Stimulated activated CD4-positive, alpha-beta T cell treated with anti-CD3 and anti-CD28 coated beads, Interleukin-1b, Interleukin-23, amount 100 ng/mL, for 1 hour (primary cell): ENCODE measurements at places on chromosomes 7 and 10.

DNA sequence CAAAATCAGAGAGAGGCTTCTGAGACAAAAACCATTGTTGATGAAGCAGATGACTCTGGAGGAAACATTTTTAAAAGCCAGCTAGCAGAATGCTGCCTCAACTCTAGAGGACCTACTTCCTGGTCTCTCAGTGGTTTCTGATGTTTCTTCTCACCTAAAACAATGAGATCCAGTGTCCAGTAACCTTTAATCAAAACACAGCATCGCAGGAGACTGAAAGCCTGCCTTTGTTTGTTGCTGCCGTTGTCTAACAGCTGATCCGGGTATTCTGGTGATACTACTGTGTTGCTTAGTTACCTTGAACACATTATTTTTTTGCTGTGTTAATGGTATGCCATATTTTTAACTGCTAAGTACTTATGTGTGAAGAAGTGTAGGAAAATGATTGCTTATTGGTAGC lies 70.9 kb downstream of the WIPF3 start:
- no peak for DNase-seq

- no peak for DNase-seq
Measured at GRCh38 chr10:44989597-44990301, 11.0 kb upstream of the ZNF22 start.

GRCh38 chr10:126969310-126969709 lies 64.1 kb downstream of the DOCK1 start:
- no peak for DNase-seq

DNA sequence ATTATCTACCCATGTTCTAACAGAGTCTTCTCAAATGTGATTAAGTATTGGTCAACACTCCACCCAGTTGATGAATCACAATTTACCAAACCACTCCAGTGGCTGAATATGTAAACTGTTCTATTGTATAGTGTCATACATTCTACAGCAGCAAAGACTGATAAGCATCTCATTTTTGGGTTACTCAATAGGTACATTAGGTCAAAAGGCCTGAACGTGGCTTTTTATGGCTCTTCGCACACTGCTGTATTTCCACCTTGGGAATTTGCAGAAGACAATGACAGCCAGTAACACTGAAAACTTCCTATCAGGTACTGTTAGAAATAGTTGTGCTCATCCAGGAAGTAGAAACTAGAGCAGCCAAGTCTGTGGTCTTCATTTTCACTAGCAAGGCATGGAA lies 166.9 kb downstream of the GLI3 start:
- no peak for DNase-seq

DNA sequence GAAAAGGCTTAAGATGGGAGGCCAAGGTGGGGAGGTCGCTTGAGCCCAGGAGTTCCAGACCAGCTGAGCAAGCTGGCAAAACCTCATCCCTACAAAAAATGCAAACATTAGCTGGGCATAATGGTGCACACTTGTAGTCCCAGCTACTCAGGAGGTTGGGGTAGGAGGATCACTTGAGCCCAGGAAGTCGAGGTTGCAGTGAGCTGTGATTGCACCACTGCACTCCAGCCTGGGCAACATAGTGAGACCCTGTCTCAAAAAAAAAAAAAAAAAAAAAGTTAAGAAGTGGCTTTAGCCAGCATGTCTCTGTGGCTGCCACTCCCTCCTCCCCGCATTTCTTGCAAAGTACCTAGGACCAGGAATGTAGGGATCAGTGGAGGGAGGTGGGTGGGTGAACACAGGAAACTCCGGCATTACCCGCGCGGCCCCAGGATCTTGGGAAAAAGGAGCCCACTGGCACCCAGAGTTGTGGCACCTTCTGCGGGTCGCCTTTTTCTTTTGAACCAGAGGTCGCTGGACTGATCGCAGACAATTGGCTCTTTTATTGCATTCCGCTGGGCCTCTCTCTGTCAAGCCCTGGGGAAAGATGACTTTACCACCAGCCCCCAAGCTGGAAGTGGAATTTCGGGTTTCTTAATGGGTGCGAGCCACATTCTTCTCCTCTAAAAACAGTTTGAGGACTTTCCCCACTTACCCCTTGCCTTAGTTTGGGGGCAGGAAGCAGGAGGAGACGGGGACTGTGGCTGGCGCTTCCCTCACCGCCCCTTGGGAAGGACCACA lies 3.5 kb downstream of the VGF start:
- DNase-seq, result no peak

DNA sequence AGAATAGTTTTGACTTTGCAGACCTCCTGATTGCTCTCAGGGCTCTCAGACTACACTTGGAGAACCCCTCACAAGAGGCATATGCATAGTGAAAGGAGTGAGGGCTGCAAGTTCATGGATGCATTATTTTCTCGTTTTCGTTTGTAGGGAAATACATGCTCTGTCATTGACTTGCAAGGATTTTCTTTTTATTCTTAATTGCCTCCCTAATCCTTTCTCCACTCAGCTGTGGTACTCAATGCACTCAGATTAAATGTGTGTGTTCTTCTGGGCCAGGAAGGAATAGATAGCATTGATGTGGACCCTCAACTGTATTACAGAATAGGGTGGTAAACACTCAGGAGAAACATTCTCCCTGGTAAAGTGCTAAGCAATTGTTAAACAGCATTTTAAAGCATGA lies 188.7 kb downstream of the CACNB2 start:
- no peak for DNase-seq

GRCh38 chr10:6218692-6219493 lies 16.2 kb downstream of the PFKFB3 start:
- DNase-seq, result no peak

DNA sequence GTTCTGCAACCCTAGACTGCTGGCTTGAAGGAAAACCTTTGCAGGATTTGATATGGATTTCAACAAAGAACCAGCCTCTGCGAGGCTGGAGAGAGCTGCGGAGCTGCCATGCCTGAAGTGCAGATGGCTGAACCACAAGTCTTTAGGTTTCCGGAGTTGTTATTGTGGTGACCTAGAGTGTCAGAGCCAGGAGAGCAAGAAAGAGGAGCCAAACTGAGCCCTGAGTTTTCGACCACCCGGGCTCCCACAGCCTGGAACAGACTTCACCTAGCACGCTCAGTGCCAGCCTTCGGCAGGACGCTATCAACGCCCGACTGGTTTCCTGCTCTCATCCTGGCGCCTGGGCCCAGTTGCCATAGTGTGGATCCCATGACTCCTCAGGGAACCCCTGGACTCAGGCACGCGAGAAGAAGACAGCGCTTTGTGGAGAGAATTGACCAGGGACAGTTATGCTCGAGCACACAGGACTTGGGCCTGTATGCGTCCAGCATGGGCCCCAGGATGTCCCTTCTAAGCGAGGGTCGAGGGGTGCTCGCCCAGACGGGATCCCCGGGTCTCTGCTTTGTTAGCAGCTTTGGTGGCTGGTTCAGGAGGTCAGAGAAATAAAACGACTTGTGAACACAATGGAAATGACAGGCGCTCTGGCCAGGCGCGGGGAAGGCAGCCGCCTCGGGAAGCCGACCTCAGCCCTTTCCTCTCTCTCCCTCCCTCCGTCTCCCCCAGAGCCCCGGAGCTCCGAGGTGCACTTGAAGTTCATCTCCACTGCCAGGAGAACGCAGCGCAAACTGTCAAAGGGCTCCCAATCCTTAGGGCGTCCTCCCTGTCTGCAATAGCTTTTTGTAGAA lies 1.8 kb upstream of the GAD2 start:
- DNase-seq, result no peak

- DNase-seq, result no peak
Measured at GRCh38 chr7:44117801-44118429, 5.4 kb downstream of the POLD2 start.

DNA sequence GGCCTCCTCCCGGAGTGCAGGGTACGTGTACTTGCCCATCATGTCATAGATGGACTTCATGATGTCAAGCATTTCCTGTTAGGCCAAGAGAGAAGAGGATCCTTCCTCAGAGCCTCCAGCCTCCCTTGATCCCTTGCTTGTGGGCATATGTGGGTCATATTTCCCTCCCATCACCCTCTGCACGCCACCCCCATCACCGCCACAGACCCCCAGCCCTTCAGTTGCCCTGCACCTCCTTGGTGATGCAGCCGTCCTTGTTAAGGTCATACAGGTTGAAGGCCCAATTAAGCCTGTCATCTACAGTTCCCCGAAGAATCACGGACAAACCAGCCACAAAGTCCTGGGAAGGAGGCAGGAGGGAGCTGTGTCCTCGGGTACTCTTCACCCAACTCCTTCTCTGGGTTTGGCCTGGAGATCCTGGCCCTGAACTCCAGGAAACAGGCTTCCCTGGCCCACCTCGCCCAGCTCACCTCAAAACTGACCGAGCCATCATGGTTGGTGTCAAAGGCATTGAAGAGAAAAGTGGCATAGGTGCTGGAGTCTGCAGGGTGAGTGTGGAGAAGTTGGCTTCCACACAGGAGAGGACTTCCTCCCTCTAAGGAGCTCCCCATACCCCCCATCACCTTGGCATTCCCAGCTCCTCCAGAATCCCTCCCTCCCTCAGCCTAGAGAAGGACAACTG lies 9.8 kb upstream of the OGA start:
- DNase-seq, result no peak

DNA sequence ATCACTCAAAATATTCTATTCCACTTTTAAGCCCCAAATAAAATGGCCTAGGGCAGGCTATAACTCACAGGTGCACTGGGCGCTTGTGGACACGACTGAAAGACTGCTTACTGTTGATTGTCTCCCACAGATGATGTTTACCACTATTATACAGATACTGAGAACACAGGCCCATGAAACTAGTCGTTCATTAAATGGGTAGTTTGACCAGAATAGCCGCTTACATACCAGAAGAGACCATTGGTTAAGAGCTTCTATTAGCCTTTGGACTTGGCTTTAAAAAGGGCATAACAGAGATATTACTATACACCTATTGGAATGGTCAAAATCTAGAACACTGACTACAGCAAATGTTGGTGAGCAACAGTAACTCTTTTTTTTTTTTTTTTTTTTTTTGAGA lies 4.3 kb downstream of the CCDC6 start:
- no peak for DNase-seq

DNA sequence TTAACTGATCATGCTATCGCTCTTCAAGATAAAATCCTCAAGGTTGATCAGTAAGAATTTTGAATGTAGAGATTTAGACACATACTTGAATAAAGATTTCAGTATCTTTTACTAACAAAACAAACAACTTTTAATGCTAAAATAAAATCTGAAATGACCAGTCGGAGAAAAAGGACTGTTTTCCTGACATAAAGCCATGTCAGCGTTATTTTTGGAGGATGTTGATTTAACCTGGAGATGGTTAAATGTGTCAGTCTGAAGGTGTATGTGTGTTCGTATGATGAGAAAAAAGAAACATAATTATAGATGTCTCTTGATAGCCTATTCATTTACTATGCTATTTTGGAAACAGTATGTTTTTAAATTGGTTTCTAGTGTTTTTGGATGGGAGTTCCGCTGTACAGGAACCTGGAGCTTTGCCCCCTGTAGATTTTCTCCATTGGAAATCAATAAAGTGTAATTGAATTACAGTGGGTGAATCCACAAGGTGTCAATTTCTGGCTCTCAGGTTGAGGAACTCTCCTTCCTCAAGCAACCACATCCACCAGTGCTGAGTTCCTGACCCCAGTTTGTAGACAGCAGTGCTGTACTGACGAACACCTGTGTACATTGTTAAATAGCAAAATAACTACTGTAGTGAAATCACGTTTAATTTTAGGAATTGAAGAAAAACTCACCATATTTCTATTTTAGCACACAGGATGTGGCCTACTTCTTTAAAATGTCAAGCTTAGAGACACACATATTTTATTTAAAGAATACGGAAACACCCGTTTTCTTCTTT lies 670.1 kb downstream of the MAGI2 start:
- DNase-seq, result no peak
